Right lung (tissue), 10 donors: ENCODE measurements at places on chromosomes 3 and 15. TPM values are rescaled to one million over a fixed set of nuclear protein-coding genes. Genes with fewer than 3 reads are reported as not detected.

DNA sequence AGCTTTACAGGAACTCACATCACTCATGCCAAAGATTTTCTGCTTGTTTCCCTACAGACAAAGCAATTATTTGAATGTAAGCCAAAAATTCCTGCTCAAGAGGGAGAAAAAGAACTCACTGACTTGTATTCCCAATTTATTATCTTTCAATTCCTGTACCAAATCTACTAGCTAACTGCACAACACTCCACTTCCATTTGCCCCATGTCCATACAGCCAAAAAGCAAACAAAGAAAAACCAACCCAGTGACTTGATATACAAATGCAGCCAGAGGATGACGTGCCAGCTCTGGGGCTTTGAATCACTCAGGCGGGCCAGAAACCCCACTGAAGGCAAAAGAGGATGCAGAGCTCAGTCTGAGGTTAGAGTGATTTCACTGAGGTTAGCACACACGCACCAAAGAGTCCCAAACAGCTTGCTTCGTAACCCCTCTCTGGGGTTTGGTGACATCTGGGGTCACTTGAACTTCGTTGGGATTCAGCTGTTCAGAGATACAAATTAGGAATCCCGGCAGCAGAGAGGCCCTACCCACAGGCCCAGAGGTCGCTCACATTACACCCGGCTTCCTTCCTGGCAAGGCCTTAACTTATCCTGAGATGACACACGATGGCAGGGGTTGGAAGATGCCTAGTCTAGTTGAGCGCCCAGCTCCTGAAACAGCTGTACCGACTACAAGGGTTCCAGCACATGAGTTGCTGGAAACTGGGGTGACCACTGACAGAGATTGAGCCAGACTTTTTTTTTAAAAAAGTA, 1.6 kb downstream of the RFTN1 start:
- peak; percentile 60 for DNase-seq

ZPLD1 gene
- not detected for polyA plus RNA-seq

MAGI1 gene
- 29.3 TPM for polyA plus RNA-seq

- no peak for DNase-seq
These were observed 143.5 kb downstream of the GAP43 start for GRCh38 chr3:115766587-115767482.

- DNase-seq, result no peak
These were observed 6.3 kb upstream of the PIAS1 start for GRCh38 chr15:68047826-68048225.

PPIP5K1 gene
- 17.7 TPM for polyA plus RNA-seq

TMEM207 gene
- polyA plus RNA-seq, result 0.17 TPM

ROPN1 gene
- 0.23 TPM for polyA plus RNA-seq

GRCh38 chr3:31590650-31591049, 57.9 kb downstream of the STT3B start:
- DNase-seq, result no peak

GRCh38 chr3:50336452-50337174, 4.0 kb downstream of the RASSF1 start:
- no peak for DNase-seq

KLHL40 gene
- not detected for polyA plus RNA-seq

PLIN1 gene
- polyA plus RNA-seq, result 0.98 TPM

LRRIQ4 gene
- not detected for polyA plus RNA-seq

PLAAT1 gene
- polyA plus RNA-seq, result 0.40 TPM

- DNase-seq, result no peak
These were observed 188.5 kb downstream of the CADPS start for GRCh38 chr3:62686503-62687294.

- DNase-seq, result no peak
These were observed 32.9 kb downstream of the PTPN23 start for GRCh38 chr3:47413751-47414150.

- DNase-seq, result no peak
These were observed 12.6 kb upstream of the LCTL start for GRCh38 chr15:66578286-66578875.

DNA sequence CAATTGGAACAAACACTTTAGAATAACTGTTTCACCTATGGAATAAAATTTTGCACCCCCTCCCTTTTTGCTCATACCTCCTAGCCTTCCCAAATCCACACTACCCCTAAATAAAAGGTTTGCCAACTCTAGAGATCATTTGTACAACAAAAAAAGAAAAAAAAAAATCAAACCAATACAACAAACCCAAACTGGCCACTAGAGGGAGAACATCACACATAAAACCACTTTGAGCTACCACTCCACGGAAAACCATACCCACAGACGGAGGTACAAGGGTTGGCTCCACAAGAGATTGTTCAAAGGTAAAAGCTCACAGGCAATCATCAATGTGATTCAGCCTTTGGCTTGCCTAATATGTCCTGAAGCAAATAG, 47.6 kb downstream of the SETMAR start:
- peak; percentile 60 for DNase-seq
